Natural killer cell (primary cell): ENCODE measurements at places on chromosomes 7 and 10. TPM values are rescaled to one million over a fixed set of nuclear protein-coding genes. Genes with fewer than 3 reads are reported as not detected.

DNA sequence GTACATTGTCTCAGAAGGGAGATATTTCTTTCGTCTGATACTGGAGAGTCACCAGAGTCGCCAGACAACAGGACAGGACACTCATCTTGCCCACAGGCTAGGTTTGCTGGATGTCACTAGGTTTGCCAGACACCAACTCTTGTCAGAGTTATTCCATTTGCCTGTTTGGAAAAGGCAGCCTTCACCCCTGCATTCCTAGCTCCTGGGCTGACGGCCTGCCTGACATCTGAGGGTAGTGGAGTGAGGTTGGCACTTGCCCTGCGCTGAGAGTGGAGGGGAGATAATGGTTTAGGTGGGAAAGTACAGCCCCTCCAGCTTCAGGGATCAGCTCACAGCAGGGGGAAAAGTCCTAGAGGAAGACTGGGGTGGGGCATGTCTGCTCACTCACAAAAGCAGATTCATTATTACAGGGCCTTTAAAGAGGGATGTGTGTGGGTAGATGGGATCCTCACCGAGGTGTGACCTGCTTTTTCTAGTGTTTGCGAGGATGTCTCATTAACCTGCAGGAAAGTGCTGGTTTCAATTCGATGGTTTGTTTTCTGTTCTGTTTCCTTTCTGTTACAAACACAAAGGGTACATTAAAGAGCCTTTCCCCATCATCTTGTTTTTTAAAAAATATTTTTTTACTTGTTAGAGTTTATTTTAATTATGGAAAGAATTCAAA lies 79.3 kb upstream of the TNS3 start:
- DNase-seq: no peak
- no peaks in the 10 kb centered on the region for H3K4me1 ChIP-seq
- no peaks in the 10 kb centered on the region for H3K27me3 ChIP-seq
- no peak overlapping the region for H3K27ac ChIP-seq
- H3K36me3 ChIP-seq: no peaks in the 10 kb centered on the region

The SP4 gene
- 38.8 TPM for total RNA-seq

The ZNF488 gene
- not detected for total RNA-seq

GRCh38 chr10:3805201-3805790 lies 20.3 kb upstream of the KLF6 start:
- H3K4me1 ChIP-seq: peaks cover 78% of the 10 kb centered on the region
- H3K36me3 ChIP-seq: no peaks in the 10 kb centered on the region
- H3K27ac ChIP-seq: peak overlapping the region; percentile 100
- peak; percentile 91 for DNase-seq

- no peak overlapping the region for H3K4me3 ChIP-seq
- peaks cover 40% of the 10 kb centered on the region for H3K4me1 ChIP-seq
- peak overlapping the region; percentile 2 for H3K27ac ChIP-seq
- DNase-seq: peak; percentile 74
- H3K27me3 ChIP-seq: no peaks in the 10 kb centered on the region
These were observed 94.8 kb upstream of the TARP start for GRCh38 chr7:38368191-38368605.

DNA sequence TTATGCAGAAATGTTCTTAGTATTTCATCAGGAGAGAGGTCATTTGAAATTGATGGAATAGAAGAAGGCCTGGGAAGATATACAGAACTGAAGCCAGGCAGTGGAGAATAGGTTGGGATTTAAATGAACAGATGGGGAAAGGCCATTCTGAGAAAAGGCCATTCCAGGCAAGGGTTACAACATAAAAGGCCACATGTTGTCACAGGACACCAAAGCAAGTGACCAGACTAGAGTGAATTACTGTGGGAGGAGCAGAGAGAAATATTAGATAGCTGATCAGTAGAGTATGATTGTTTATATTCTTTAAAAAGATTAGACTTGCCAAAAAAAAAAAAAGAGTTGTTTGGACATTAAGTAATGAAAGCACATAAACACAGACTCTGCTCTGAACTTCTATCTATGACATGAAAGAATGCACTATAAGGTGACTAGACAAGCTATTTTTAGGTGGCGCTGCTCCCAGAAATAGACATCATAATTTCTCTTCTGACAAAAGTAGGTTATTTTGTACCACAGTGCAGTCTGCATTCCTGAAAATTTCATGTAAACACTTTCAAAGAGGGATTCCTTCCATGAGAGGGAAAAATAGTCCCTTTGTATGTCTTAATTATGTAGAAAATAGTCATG lies 55.2 kb upstream of the DKK1 start:
- H3K27ac ChIP-seq: no peak overlapping the region
- no peak for DNase-seq
- H3K4me3 ChIP-seq: no peak overlapping the region
- no peaks in the 10 kb centered on the region for H3K27me3 ChIP-seq

DNA sequence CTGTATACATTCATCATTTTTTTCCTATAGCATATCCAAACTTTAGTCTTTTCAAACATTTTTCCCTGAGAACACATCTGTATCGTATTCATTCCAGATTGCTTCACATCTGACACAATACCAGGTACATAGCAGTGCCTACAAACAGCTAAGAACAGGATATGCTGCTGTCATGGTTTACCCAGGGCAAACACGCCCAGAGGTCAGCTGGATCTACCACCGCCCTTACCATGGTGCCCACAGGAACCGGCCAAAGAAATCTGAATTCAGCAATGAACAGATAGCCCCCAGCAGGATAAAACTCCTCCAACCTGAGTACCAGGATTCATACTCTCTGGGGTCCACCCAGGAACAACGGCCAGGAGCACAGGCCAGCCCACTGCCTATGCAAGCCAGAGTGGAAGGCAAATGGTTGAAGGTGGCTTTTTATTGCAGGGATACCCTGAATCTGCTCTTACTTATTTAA lies 43.0 kb downstream of the TNS3 start:
- no peaks in the 10 kb centered on the region for H3K27me3 ChIP-seq
- no peak overlapping the region for H3K4me3 ChIP-seq
- H3K27ac ChIP-seq: no peak overlapping the region
- H3K36me3 ChIP-seq: no peaks in the 10 kb centered on the region

- no peaks in the 10 kb centered on the region for H3K4me1 ChIP-seq
- H3K27me3 ChIP-seq: no peaks in the 10 kb centered on the region
- peaks cover 26% of the 10 kb centered on the region for H3K36me3 ChIP-seq
- H3K27ac ChIP-seq: no peak overlapping the region
- no peak for DNase-seq
- no peak overlapping the region for H3K4me3 ChIP-seq
These were observed 356.1 kb downstream of the ELMO1 start for GRCh38 chr7:37092548-37092947.

- no peak for DNase-seq
- no peaks in the 10 kb centered on the region for H3K4me1 ChIP-seq
- H3K36me3 ChIP-seq: no peaks in the 10 kb centered on the region
These were observed 114.4 kb upstream of the NEBL start for GRCh38 chr10:21011433-21012018.

- H3K36me3 ChIP-seq: no peaks in the 10 kb centered on the region
- H3K27ac ChIP-seq: peak overlapping the region; percentile 28
- H3K27me3 ChIP-seq: no peaks in the 10 kb centered on the region
- no peak for DNase-seq
- peaks cover 3% of the 10 kb centered on the region for H3K4me1 ChIP-seq
These were observed 49.4 kb upstream of the ARL4A start for GRCh38 chr7:12637819-12638592.
